ENCODE measurements at places on chromosomes 11 and 22. TPM values are rescaled to one million over a fixed set of nuclear protein-coding genes. Genes with fewer than 3 reads are reported as not detected.

Gene EIF3D
- total RNA-seq, result 163 TPM

Gene FOLR2
- total RNA-seq, result not detected

Gene DUSP8
- total RNA-seq, result 0.62 TPM

Gene FGF4
- not detected for total RNA-seq

Gene TMEM151A
- not detected for total RNA-seq

DNA sequence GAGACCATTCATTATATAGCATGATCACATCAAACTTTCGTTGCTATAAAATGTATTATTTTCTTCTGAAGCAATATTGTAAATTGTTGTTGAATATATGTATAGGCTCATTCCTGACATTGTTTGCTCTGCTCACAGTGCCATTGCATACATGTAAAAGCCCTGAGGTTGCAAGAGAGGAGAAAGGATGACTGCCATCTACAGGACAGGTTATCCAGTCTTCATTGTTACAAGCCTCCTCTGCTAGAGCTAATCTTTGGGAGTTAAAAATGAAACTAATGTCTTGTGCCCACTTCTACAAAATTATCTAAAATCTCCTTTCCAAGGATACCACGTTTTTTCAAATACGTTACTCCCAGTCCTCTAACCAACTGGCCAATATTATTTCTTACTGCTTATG is 16.4 kb upstream of the OR5AL1 start:
- no peak for DNase-seq

GRCh38 chr22:39501644-39502108 is 414 bp upstream of the MIEF1 start:
- DNase-seq, result no peak

GRCh38 chr11:36385121-36385970 is 89.3 kb downstream of the PRR5L start:
- peak; percentile 16 for DNase-seq

DNA sequence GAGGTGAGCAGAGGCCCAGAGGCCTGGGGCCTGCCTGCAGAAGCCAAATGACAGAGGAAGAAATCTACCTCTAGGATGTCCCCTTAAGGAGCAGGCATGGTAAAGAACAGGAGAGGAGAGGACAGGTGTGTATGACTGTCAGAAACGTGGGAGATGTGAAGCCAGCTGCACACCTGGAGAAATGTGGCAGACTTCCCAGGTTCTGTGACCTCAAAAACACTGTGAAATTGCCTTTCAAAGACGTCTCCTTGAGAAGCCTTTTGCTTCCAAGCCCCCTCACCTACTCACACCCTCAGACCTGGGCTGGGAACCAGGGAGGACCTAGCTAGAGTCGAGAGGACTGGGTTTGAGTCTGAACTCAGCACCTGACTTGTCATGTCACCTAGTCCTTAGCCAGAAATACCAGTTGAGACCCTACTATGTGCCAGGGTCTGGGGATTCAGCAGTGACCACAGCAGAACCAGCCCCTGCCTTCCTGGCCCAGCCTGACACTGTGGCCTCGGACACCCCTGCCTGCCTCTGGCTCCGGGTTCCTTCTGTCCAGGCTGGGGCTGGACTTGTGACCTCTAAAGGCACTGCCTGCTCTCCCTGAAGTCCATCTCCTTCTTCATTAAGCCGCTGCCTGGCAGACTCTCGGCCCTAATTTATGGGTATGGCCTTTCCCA is 5.6 kb downstream of the TPBGL start:
- no peak for DNase-seq

GRCh38 chr11:45960387-45961095 is 38.1 kb downstream of the LARGE2 start:
- no peak for DNase-seq

GRCh38 chr11:115344846-115345245 is 159.4 kb downstream of the CADM1 start:
- DNase-seq, result no peak

- peak; percentile 62 for DNase-seq
Measured at GRCh38 chr22:36144886-36145541, 15.5 kb downstream of the APOL3 start.

DNA sequence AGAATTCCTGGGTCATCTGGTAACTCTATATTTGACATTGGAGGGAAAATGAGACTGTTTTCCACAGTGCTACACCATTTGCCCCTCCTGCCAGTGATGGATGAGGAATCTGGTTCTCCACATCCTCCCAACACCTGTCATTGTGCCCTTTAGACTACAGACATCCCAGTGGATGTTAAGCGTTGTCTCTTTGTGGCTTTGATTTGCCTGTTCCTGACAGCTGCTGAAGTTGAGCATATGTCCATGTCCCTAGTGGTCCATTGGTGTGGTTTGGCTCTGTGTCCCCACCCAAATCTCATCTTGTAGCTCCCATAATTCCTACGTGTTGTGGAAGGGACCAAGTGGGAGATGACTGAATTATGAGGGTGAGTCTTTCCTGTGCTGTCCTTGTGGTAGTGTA is 88.5 kb downstream of the BRD1 start:
- no peak for DNase-seq
